ENCODE measurements at places on chromosomes 11 and 22.
A peak's percentile ranks its signal among the peaks of the same experiment; 100 is the strongest.

- DNase-seq, result no peak
Measured at GRCh38 chr11:47183031-47183856, 3.0 kb downstream of the PACSIN3 start.

DNA sequence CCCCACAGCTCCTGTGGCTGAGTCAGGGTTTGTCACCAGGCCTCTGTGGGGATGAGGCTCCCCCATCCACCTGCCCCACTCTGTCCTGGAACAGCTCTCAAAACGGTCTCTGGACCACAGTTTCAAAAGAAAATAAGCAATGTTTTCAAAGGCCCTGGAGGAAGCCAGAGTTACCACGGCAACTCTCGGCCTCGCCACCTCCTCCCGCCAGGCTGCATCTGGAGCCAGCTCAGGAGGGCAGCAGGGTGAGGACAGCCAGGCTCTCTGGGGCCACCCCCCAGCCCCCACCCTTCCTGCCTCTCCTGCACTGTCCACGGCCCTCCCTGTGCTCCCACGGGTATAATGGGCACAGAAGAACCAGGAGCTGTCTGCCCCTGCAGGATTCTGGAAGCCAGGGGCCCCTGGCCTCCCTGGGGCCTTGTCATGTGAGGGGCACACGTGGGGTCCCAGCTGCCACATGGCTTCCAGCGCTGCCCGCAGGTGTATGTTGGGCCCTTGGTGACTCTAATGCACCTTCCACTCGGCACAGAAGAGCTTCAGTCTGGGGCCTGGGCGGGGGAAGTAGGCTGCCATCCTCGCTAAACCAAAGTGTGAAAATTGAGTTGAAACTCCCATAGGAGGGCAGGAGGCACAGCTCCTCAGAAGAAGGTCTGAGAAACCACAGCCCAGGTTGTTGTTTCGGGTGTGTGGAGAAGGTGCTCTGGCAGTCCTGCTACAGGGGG lies 10.3 kb downstream of the CD81 start:
- no peak for DNase-seq

- DNase-seq, result no peak
Measured at GRCh38 chr11:103491777-103492176, 382.6 kb downstream of the DYNC2H1 start.

- DNase-seq, result no peak
Measured at GRCh38 chr22:36638747-36639146, 64.8 kb downstream of the CACNG2 start.

- peak; percentile 10 for DNase-seq
Measured at GRCh38 chr11:86588566-86589090, 83.8 kb downstream of the ME3 start.

DNA sequence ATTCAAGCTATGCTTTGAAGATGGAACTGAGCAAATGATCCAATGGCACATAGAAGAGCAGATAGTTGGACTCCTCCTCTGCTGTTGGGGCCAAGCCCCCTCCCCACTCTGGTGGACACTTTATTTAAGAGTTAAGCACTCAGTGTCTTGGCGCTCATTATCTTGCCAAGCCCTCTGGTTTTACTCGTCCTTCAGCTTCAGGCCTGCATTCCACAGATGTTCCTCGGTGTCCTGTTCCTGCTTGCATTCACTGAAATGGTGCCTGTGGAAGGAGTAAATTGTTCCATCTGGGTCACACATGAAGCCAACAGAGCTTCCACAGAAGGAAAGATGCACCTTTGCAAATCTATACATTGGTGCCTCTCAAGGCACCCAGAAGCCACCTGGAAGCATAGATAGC lies 26.1 kb downstream of the MAML2 start:
- no peak for DNase-seq

Measured in NCI-H1930 (cell line).